ENCODE measurements at places on chromosomes 4 and X. TPM values are rescaled to one million over a fixed set of nuclear protein-coding genes. Genes with fewer than 3 reads are reported as not detected.

DNA sequence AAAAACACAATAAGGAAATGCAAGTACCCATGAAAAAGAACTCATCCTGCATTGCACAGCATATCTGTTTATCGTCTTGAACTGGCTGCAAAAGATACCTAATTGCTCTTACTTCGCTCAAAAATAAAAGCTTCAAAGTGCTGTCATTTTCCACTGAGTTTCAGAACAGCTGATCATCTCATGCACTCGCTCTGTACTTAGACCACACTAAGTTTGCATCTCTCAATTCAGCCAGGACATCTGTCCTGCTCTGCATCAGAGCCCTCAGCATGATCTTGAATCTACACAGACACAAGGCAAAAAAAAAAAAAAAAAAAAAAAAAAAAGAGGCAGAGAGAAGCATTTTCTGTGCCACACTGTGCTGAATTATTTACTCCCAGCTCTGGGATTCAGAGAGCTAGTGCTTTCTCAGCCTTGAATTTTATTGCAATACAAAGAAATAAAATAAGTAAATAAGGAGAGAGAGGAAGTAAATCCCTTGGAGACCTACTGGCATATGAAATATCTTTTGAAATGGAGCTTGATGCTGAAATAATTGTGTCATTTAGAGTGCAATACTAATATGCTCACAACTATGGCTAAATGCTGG lies 81.3 kb downstream of the PPP1R2C start:
- no peak for DNase-seq
- no peak overlapping the region for H3K27ac ChIP-seq
- no peaks in the 10 kb centered on the region for H3K36me3 ChIP-seq
- H3K4me3 ChIP-seq: no peak overlapping the region

Gene MAGEA10
- total RNA-seq: not detected

Gene MAGED4
- total RNA-seq: 63.1 TPM

Gene RNF128
- 0.54 TPM for total RNA-seq

Gene FAM184B
- total RNA-seq: not detected

GRCh38 chr4:144450526-144450925 lies 195.4 kb upstream of the HHIP start:
- no peak overlapping the region for H3K4me3 ChIP-seq
- no peak for DNase-seq
- no peak overlapping the region for H3K27ac ChIP-seq
- H3K27me3 ChIP-seq: no peaks in the 10 kb centered on the region

DNA sequence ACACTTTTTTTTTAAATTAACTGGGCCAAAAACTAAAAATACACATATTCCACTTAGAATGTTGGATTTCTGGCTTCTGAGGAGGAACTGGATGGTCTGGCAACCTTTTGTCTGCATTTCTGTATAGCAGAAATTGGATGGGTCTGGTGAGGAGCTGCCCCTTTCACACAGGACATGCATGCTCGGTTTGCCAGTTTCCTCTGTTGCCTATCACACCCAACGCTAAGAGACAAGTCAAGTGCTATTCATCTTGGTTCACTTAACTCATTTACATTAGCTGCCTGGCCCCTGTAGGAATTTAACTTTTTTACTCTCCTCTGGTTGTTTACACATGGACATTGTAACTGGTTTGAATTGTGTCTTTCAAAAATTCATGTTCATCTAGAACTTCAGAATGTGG lies 195.7 kb downstream of the PACRGL start:
- no peak overlapping the region for H3K4me3 ChIP-seq
- H3K27me3 ChIP-seq: no peaks in the 10 kb centered on the region
- no peaks in the 10 kb centered on the region for H3K36me3 ChIP-seq
- H3K4me1 ChIP-seq: no peaks in the 10 kb centered on the region

- H3K4me3 ChIP-seq: no peak overlapping the region
- peak; percentile 91 for DNase-seq
- no peaks in the 10 kb centered on the region for H3K27me3 ChIP-seq
- peaks cover 30% of the 10 kb centered on the region for H3K4me1 ChIP-seq
Measured at GRCh38 chr4:26176598-26177149, 144.1 kb upstream of the RBPJ start.

Gene SERPINA7
- total RNA-seq: not detected

DNA sequence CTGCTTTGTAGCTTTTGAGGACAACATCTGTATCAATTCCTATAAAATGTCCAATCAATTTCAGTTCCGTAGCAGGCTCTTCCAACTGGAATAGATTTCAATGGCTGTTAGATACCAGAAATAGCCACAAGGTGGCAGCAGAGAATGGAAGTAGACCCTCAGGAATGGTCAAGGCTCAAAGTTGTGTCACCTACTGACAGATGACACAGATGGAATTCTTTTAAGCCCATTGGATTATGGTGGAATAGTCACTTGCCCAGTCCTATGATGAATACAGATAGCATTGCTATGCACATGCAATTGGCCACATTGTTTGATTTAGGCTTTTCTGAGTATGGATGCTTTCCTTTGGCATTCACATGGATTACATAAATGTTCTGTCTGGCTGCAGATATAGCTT lies 130.4 kb upstream of the RADX start:
- no peaks in the 10 kb centered on the region for H3K27me3 ChIP-seq
- H3K27ac ChIP-seq: no peak overlapping the region

DNA sequence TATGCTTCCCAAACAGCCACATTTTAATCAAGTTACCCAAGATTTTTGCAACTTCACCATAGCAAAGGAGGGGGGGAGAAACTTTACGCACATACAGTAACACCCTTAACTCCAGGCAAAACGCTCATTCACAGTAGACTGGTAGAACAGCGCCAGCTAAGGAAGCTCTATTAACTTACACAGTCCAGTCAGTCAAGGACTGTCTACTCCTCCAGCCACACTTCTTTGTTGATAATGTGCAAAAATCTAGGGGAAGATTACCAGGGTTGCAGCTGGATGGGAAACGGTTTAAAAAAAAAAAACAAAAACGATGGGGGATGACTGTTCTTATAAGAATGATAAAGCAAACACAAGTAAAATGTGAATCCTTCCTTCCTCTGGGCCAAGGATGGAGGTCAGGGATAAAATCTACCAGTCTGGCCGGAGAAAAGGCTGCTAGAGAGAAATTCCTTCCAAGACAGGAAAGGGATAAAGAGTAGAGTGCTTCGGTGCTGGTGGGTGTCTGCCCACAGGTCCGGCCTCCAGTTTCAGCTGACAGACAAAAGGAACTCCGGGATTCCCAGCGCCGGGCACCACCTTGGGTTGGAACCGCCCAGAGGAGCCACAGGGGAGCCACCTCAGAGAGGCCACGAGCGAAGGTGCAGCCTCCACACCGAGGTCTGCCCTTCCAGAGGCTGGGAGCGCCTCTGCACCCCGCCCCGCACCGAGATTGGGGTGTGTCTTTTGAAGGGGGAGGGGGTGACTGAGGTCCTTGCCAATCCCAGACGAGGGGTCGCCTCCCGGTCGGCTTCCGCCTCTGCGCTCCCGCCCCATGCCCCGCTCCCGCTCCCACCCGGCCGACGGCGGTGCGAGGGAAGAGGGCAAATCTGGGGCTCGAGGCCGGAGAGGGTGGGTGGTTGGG lies 811 bp downstream of the ANKRD50 start:
- peak overlapping the region; percentile 99 for H3K27ac ChIP-seq
- H3K27me3 ChIP-seq: no peaks in the 10 kb centered on the region
- peak overlapping the region; percentile 90 for H3K4me3 ChIP-seq

DNA sequence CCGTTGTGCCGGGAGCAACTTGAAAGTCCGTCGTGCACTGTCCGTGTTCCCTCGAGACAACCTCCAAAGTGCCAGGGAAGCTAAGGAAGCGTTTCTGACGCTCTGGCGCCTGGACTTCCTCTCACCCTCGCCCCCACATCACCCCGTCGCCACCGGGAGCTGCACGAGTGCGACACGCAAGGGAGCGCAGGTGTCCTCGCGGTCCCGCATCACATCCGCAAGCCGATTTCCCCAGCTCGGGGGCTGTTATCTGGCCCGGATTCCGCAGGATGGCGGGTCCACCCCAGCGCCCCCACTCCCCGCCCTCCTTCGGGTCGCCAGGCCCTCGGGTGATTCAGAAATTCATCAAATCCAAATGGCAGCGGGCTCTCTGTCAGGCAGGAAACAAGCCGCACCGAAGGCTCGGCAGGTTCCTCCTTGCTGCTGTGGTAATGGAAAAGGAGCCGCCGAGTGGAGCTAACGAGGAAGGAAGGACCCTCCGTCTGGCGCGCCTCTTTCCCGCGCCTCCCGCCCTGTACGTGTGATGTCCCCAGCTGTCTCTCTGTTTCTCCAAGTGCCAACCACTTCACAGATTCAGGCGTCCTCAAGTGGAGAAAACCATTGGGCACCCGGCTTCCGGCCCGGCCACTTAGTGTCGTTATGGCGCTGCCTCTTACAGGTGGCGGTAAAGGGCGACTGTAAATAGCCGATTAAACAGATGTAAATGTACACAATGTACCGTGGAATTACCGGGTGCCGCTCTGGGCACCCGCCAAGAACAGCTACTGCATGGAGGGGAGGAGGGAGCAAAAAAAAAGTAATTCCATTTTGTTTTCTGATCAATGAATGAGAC lies 921 bp upstream of the SETD7 start:
- DNase-seq: peak; percentile 63
- H3K4me3 ChIP-seq: peak overlapping the region; percentile 88
- peaks cover 23% of the 10 kb centered on the region for H3K27me3 ChIP-seq
- H3K4me1 ChIP-seq: peaks cover 26% of the 10 kb centered on the region
- H3K36me3 ChIP-seq: no peaks in the 10 kb centered on the region
- peak overlapping the region; percentile 85 for H3K27ac ChIP-seq

Gene KCTD8
- not detected for total RNA-seq

Gene ALPK1
- 7.9 TPM for total RNA-seq

- H3K36me3 ChIP-seq: no peaks in the 10 kb centered on the region
- H3K27me3 ChIP-seq: no peaks in the 10 kb centered on the region
- H3K27ac ChIP-seq: no peak overlapping the region
- H3K4me3 ChIP-seq: no peak overlapping the region
Measured at GRCh38 chrX:149145845-149146285, 359.2 kb downstream of the IDS start.

DNA sequence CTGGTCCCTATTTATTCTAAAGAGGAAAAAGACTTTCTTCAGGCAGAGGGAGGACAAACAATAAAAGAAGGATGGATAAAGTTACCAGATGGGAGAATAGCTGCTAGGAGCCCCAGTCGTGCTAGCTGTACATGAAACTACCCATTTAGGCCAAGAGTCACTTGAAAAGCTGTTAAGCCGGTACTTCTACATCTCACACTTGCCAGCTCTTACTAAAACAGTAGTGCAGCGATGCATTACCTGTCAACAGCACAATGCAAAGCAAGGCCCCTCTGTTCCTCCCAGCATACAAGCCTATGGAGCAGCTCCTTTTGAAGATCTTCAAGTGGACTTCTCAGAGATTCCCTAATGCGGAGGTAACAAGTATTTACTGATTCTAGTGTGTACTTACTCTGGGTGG lies 1138.8 kb downstream of the ARAP2 start:
- H3K36me3 ChIP-seq: no peaks in the 10 kb centered on the region
- no peaks in the 10 kb centered on the region for H3K27me3 ChIP-seq
- DNase-seq: no peak
- no peaks in the 10 kb centered on the region for H3K4me1 ChIP-seq
- H3K4me3 ChIP-seq: no peak overlapping the region
- no peak overlapping the region for H3K27ac ChIP-seq

Gene SSX2B
- not detected for total RNA-seq

DNA sequence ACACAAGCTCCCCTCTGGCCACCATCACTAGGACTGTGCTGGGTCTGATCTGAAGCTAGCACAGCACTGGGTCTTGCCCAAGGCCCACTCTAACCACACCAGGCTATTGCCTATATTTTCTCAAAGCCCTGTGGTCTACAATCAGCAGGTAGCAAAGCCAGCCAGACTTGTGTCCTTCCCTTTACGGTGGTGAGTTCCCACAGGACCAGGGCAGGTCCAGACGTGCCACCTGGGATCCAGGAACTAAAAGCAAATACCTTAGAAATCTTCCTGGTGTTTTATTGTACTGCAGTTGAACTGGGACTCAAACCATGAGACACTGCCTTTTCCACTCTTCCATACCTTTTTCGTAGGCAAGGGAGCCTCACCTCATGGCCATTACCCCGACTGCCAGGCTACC lies 9.0 kb upstream of the MAGEC2 start:
- no peaks in the 10 kb centered on the region for H3K4me1 ChIP-seq
- no peaks in the 10 kb centered on the region for H3K36me3 ChIP-seq
- H3K27ac ChIP-seq: no peak overlapping the region
- no peaks in the 10 kb centered on the region for H3K27me3 ChIP-seq
- no peak for DNase-seq

- no peak overlapping the region for H3K27ac ChIP-seq
- H3K27me3 ChIP-seq: no peaks in the 10 kb centered on the region
- no peaks in the 10 kb centered on the region for H3K36me3 ChIP-seq
- H3K4me3 ChIP-seq: no peak overlapping the region
Measured at GRCh38 chrX:12770440-12770839, 20.8 kb upstream of the PRPS2 start.

Gene GAGE13
- total RNA-seq: not detected

Gene CLDN22
- total RNA-seq: not detected

Gene PPP2R2C
- not detected for total RNA-seq

GRCh38 chr4:111954550-111954949 lies 190.7 kb upstream of the FAM241A start:
- H3K4me1 ChIP-seq: peaks cover 31% of the 10 kb centered on the region
- no peaks in the 10 kb centered on the region for H3K36me3 ChIP-seq
- no peak overlapping the region for H3K4me3 ChIP-seq
- H3K27me3 ChIP-seq: no peaks in the 10 kb centered on the region
- DNase-seq: peak; percentile 30

Gene CFI
- total RNA-seq: not detected

Gene MAGEB17
- not detected for total RNA-seq

Measured in GM23248 (cell line).